CD4-positive, alpha-beta T cell treated with Interleukin-6 for 4 hours (primary cell): ENCODE measurements at places on chromosomes 11 and 22.

DNA sequence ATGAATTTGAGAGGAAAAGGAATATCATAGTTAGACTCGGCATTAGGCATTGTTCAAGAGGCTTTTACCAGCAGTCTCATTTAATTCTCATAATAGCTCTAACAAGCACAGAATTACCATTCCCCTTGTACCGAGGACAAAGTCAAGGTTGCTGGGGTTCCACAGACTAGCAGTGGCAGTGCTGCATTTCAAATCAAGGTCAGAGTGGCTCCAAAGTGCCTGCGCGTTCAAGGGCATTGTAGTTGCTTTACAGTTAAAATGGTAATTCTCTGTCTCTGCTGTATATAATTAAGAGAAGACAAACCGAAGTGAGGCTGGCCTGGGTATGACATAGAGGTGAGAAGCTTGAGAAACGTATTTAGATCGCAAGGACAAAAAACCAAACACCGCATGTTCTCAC is 40.4 kb upstream of the TP53AIP1 start:
- DNase-seq, result no peak

DNA sequence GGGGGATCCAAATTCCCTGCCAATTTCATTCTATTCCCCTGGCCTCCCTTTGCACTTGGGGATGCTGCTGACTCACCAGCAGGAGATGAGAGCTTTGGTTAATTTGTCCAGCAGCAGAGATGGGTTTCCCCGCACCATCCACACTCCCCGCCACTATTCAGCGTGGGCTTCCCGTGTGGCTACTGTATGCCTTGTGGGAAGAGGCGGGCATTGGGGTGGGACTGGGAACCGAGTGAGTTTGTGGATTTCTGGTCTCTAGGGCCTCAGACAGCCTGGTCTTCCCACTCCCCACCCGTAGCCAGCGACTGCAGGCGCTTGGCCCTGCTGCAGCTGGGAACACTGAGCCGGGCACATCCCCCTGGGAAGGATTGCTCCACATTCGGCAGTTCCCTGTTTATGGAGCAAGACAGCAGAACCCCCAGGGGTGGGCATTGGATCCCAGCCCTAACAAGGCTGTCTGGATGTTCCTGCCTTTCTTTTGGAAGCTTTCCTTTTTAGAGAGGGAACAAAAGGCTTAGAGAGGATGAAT is 23.4 kb downstream of the KIAA1671 start:
- no peak for DNase-seq

DNA sequence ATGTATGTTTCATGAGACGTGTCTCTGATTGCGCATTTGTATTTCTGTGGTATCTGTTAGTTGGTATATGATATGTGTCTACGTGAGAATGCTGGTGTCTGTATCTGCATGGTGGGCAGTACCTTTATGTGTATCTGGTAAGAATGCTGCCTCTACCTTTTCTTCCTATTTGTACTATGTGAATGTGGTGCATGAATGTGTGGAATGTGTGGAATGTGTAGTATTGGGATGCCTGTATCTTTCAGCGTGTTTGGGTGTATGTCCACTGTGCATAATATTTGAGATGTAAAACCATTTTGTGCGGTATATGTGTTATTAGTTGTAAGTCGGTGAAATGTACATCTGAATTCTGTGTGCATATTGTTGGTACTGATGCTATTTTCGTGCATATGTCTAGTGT is 2.3 kb upstream of the OR51E1 start:
- no peak for DNase-seq

GRCh38 chr11:66912911-66913310 is 45.3 kb downstream of the PC start:
- DNase-seq, result no peak

DNA sequence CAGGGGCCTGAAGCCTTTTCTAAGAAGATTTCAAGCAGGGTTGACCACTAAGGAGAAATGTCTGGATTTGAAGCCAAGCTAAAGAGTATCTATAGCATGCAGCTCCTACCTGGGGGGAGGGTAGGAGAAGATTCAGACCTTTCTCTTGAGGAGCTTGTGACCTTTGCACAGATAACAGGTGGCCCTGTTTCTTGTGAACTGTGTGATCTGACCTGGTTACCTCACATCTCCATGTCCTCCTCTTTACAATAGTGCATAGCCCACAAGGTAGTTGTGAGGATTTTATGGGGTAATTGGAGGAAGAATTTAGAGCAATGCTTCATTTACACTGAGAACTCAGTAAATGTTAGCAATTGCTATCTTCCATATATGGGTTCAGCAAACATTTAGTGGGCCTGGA is 310.1 kb downstream of the TMEM135 start:
- no peak for DNase-seq

- DNase-seq, result no peak
These were observed 75.3 kb upstream of the CREB3L1 start for GRCh38 chr11:46202149-46202548.

DNA sequence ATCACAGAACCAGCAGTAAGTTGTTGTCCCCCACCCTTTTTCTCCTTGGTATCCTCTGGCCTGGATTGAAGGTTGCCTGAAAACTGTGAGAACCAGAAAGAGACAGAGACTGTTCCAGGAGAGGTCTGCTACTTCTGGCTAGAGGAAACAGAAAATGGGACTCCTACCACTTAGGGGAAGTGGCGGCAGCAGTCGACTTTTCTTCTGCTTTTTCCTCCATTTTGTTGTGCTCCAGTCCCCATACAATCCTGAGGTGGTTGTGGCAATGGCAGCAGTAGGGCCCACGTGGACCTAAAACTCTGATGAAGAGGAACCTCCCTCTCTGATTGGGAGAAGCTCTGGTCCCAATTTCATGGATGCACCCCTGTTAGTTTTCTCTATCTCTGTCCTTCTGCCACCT is 76.0 kb upstream of the SORL1 start:
- no peak for DNase-seq
